Central memory CD8-positive, alpha-beta T cell (primary cell): ENCODE measurements at places on chromosomes 1 and 21.

DNA sequence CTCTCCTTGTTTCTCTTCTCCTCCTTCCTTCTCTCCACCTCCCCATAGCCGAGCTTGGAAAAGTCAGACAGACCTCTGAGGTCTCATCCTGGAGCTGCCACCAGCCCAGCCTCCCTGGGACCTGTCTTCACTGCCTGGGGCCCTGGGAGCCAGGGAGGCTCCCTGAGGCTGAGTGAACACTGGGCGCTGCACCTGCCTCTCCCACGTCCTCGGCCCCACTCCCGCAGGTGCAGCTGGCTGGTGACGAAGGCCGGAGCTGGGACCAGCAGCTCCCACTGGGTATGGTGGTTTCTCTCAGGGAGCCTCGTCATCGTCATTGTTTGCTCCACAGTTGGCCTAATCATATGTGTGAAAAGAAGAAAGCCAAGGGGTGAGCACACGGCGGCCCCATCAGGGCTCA lies 5.3 kb downstream of the TNFRSF14 start:
- peak overlapping the region; percentile 5 for H3K27ac ChIP-seq
- no peak overlapping the region for H3K4me3 ChIP-seq
- H3K27me3 ChIP-seq = no peaks in the 10 kb centered on the region
- peaks cover 11% of the 10 kb centered on the region for H3K36me3 ChIP-seq
- peaks cover 24% of the 10 kb centered on the region for H3K4me1 ChIP-seq
- DNase-seq = no peak

- peaks cover 2% of the 10 kb centered on the region for H3K36me3 ChIP-seq
- no peak overlapping the region for H3K27ac ChIP-seq
- no peak overlapping the region for H3K4me3 ChIP-seq
- no peak for DNase-seq
Observed at GRCh38 chr1:41390166-41390565, 28.9 kb downstream of the FOXO6 start.

GRCh38 chr21:36754241-36754898 lies 55.5 kb downstream of the SIM2 start:
- H3K36me3 ChIP-seq = peaks cover 33% of the 10 kb centered on the region
- H3K27ac ChIP-seq = no peak overlapping the region
- no peak for DNase-seq
- H3K4me3 ChIP-seq = no peak overlapping the region

DNA sequence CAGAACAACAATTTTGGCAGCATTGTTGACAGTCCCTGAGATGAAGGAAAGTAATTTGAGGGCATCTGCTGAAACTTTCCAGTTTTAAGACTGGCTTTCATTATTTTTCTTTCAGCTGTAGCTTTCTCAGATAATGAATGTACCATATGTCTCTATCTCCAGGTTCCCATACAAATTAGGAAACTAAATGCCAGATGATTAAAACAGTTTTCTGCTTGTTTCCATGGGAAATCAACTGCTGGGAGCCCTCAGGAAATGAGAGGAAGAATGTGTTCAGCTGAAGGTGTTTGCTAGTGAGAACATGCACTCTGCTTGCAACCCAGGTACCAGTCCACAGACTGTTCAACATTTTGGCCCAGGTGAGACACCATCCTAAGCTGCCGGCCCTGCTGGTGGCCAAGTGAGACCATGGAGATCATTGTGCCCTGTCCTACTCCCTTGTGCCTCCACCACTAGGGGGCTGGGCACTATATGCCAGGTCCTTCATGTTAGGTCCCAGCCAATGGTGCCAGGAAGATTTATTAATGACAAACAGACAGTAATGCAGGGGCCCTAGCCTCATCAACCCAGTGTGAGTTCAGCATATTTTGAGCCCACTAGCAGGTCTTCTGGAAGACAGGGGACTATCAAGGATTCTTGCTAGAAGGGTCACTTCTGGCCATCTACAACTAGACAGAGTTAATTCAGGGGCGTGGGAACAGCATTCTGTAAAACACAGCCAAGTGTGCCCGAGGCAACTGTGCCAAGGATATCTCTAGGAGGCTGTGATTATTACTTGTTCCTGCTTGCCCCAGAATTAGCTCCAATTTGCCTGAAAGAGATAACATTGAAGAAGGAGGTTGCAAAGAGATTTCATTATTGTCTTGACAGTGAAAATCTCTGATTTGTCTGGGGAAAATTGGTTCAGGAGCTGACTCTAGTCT lies 17.0 kb upstream of the LRRC8C start:
- peaks cover under 1% of the 10 kb centered on the region for H3K36me3 ChIP-seq
- H3K27ac ChIP-seq = no peak overlapping the region
